Activated CD8-positive, alpha-beta memory T cell treated with anti-CD3 and anti-CD28 coated beads for 24 hours (primary cell): ENCODE measurements at places on chromosomes 3 and 15.

- DNase-seq: no peak
Measured at GRCh38 chr3:32577581-32578556, 7.2 kb upstream of the DYNC1LI1 start.

GRCh38 chr3:157027861-157028745 lies 131.8 kb downstream of the CCNL1 start:
- DNase-seq: no peak

DNA sequence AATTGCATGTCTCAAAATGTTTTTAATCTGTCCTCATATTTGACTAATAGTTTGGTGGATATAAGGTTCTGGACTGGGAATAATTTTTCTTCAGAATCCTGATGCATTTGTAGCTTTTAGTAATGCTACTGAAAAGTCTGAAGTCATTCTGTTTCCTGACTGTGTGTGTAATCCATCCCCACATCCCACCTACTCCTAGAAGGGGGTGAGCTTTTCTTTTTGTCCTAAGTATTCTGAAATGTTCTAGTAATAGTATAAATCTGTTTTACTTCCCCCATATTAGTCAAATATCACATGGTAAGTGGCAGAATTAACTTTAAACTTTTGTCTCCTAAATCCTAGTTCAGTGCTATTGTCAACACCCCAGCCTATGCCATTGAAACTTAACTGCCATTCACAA lies 162.8 kb downstream of the GREM1 start:
- no peak for DNase-seq

DNA sequence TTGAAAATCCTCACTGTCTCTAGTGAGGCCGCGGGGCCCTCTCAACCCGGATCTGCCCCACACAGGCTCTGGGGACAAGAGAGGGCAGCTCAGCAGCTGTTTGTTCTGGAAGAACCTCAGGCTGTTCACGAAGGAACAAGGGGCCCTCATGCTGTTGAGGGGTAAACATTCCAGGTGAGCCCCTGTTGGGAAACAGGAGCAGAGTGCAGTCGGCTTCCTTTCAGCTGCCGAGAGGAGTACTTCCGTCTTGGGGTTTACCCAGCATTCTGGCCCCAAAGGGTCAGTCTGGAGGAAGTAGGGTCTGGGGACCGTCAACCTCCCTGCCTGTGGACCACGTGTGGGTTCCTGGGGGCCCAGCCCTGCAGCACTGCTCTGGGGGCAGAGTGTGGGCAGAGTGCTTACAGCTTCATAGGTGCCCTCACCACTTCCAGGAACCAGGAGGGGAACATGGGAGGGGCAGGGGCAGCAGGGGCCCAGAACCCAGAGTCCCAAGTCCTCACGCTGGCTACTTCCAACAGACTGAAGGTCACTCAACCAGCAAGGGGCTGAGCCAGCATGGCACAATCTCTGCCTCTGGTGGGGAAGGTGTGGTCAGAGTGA lies 49.2 kb upstream of the CTSH start:
- DNase-seq: no peak

- no peak for DNase-seq
Measured at GRCh38 chr3:163672954-163673353, 1405.3 kb downstream of the SI start.
